Bronchial epithelial cell (primary cell): ENCODE measurements at places on chromosomes 5 and 9.

DNA sequence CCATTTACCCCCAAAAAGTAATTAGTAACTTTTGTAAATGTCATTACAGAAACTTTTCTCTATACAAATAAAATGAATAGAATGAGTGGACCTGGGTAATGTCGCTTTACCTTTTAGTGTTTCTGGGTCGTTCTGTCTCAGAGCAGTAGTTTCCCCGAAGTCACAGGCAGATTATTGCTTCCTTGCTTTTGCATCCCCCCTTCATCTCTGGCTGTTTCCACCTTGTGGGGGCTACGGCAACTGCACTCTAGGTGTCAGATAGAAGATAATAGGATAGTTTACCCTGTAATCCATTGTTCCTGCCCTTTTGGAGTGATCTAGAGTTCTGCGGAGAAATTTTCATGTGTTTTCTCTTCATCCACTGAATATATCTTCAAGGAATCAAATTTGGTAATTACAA, 68.7 kb downstream of the PRR16 start:
- no peak for DNase-seq

GRCh38 chr5:119264186-119264585, 91.6 kb upstream of the TNFAIP8 start:
- no peak for DNase-seq

GRCh38 chr9:129746092-129746777, 6.6 kb downstream of the PTGES start:
- DNase-seq, result no peak

- DNase-seq, result no peak
Observed at GRCh38 chr5:103648086-103648485, 85.5 kb upstream of the NUDT12 start.

DNA sequence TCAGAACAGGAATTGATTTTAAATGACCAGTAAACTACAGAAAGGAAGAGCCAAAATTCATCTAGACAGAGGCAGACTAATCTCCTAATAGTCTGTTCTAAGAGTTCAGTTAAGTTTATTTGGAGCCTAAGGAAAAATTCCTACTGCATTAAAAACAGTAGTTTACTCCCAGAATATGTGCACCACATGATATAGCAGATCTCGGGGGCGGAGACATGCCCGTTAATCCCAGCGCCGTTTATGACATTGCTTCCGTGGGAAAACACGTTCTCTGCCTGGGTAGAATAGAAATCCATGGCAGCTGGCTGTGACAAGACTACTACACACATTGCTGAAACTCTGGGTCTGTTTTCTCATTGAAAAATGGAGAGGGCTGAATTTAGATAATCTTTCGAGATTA, 11.4 kb downstream of the HABP4 start:
- no peak for DNase-seq

DNA sequence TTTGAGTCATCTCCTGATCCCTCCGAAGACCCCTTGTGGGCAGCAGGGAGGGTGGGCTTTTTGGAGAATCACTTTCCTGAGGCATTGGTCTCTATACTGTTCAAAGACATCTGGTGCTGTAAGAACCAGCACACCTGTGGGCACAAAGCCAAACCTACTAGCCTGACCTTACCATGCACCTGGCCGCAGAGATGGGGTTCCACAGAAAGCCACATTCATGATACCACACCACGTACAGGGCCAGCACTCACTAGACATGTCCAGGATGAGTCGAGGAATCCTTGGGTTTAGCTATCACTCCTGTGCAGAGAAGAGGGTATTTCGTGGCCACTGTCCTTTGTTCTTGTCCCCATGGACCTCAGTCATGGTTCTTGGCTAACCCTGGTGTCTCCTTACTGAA, 203.4 kb downstream of the CACNA1B start:
- no peak for DNase-seq

- peak; percentile 47 for DNase-seq
Observed at GRCh38 chr5:157857816-157858526, 974 bp downstream of the CLINT1 start.

GRCh38 chr9:105511446-105511845, 46.5 kb upstream of the FKTN start:
- no peak for DNase-seq

DNA sequence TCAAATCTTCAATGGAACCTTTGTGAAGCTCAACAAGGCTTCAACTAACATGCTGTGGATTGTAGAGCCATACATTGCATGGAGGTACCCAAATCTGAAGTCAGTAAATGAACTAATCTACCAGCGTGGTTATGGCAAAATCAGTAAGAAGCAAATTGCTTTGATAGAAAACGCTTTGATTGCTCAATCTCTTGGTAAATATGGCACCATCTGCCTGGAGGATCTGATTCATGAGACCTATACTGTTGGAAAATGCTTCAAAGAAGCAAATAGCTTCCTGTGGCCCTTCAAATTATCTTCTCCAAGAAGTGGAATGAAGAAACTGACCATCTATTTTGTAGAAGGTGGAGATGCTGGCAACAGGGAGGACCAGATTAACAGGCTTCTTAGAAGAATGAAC, 54.7 kb upstream of the TTC39B start:
- DNase-seq, result peak; percentile 17

DNA sequence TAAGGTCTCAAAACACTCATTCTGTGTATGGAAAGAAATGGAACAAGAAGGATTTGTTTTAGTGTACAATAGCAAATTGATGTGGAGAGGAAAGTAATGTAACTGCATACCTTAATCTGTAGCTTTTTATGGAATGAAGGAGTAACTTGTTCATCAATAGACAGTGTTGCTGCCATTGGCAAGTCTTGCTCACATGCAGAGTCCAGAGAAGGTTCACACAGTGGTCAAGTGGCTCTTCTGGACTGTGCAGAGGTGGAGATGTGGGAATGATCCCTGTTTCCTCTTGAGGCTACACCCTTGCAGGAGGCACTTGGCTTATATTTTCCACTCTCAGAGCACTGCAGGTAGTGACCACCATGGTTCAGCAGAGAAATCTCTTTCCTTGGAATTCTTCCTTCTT, 132.9 kb upstream of the ANKH start:
- DNase-seq, result no peak

DNA sequence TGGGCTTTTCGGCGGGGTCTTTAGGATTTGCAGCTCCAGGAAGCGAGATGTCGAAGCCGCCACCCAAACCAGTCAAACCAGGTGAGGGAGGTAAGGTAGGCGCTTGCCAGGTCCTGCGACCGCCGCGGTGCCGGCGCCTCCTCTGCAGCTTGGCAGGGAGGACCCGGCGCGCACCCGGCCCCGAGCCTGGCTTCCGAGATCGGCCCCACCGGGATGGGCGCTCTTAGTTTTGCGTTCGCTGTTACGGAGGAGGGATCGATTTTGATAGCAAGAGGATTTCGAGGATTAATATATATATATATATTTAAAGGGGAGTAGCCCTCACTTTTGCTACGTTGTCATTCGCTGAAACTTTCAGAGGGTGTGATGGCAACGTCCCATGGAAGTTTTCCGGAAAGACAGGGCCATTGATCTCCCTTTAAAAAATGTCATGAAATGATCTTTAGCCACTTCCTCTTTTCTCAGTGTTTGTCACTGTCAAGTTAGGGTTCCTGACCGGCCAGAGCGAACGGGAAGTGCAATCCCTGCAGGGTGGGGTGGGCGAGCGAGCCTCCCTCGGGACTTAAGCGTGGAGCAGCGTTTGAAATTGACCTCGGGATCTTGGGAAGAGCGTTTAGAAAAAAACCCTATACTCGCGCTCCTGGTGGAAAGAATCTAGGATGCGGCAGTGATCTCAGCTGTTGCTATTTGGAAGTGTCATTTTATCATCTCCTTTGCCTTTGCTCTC, 495 bp downstream of the OSTF1 start:
- DNase-seq, result peak; percentile 48

- DNase-seq, result peak; percentile 72
Observed at GRCh38 chr5:57298985-57299491, 125.2 kb downstream of the GPBP1 start.

DNA sequence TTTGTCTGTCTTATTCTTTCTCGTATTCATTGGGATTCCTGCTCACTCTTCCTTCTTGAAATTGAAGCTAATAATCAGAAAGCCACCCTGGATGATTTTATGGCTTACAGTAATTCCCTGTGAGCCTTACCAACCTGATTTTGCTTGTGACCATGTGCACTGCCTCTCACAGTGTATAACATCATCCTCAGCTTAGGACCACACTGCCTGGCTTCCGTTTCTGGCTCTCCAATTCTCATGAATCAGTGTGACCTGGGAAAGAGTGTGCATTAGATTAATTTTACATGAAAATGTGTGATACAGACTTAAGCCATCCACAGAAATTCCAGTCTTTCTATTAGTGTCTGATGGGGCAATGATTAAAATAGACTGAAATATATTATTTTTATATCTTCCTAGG, 126.8 kb upstream of the DMRT1 start:
- DNase-seq, result no peak

GRCh38 chr9:107874591-107875369, 385.2 kb upstream of the KLF4 start:
- DNase-seq, result no peak

GRCh38 chr5:10652151-10652550, 88.3 kb downstream of the ANKRD33B start:
- DNase-seq, result no peak

DNA sequence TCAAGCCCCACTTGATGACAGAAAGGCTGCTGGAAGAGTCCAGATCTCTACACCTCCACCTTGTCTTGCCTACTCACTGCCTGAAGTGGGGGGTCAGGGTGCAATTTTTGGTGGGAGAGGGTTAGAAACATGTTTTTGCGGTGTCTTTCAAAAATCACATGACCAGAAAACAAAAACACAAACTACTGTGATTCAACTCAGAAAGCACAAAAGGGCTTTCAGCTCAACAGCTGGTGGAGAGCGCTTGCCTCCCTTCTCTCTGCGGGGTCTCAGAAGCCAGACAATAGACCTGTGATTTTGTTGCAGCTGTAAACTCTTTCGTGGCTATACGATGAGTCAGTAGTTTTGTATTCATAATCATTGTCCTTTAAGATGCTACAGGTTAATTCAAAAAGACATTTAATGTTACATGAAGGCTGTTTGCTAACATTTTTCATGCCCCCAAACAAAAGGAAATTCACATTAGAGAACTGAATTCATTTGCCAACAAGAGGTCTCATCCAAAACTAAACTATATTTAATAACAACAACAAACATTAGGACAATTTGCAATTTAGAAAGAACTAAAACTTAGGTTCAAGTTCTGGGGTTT, 172.6 kb upstream of the RAI14 start:
- no peak for DNase-seq

- no peak for DNase-seq
Observed at GRCh38 chr5:83357621-83358231, 113.8 kb upstream of the VCAN start.

- peak; percentile 31 for DNase-seq
Observed at GRCh38 chr9:98502976-98503325, 205.8 kb downstream of the GABBR2 start.

DNA sequence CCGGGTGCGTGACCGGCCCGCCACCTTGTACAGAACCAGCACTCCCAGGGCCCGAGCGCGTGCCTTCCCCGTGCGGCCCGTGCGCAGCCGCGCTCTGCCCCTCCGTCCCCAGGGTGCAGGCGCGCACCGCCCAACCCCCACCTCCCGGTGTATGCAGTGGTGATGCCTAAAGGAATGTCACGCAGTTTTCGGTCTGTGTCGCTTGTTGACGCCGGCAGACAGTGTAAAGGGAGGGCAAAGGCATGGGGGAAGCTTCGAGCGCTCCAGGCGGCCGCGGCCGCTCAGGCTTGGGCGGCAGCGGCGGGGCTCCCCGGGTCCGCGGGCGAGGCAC, 1.3 kb downstream of the LRRC26 start:
- no peak for DNase-seq

DNA sequence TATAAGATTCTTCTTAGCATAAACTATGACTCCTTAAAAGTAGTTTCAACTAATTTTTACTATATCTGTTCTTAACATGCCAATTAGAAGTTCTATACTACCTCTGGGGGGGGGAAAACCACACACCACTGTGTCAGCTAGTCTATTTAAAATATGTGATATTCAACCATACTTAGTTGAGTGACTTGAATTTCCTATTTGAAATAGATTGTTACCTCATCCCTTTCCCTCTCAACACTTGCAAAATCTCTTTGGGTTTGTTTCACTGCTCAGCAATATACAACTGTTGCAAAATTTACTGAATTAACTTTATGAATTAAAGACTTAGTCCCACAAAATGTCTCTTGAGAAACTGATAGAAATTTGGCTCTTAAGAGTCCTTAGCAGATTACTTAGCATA, 151.1 kb upstream of the POU5F2 start:
- DNase-seq, result no peak

GRCh38 chr9:79955300-79955699, 383.5 kb downstream of the TLE4 start:
- DNase-seq, result no peak

- no peak for DNase-seq
Observed at GRCh38 chr9:131149688-131150053, 24.3 kb downstream of the NUP214 start.

GRCh38 chr5:78574731-78575161, 73.8 kb downstream of the LHFPL2 start:
- DNase-seq, result peak; percentile 72

GRCh38 chr5:72325566-72326305, 5.6 kb downstream of the PTCD2 start:
- no peak for DNase-seq

- DNase-seq, result no peak
Observed at GRCh38 chr9:101683236-101683635, 55.2 kb downstream of the GRIN3A start.

DNA sequence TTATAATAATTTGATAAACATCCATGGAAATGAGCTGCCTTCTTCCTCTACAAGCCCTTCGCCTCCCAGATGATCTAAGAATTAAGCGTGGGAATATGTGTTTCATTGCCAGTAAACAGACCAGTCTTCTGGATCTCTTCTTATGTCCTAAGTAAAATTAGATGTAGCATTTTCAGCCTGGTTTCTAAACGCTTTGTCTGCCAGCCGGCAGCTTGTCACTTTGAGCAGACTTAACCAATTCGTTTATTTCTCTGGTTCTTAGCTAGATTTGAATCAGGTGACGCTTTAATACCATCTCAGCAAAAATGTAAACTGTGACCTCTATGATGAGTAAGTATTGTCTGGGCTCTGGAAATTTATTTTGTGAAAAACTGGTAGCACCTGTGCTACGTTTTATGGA, 380.6 kb upstream of the NUDT12 start:
- DNase-seq, result no peak

DNA sequence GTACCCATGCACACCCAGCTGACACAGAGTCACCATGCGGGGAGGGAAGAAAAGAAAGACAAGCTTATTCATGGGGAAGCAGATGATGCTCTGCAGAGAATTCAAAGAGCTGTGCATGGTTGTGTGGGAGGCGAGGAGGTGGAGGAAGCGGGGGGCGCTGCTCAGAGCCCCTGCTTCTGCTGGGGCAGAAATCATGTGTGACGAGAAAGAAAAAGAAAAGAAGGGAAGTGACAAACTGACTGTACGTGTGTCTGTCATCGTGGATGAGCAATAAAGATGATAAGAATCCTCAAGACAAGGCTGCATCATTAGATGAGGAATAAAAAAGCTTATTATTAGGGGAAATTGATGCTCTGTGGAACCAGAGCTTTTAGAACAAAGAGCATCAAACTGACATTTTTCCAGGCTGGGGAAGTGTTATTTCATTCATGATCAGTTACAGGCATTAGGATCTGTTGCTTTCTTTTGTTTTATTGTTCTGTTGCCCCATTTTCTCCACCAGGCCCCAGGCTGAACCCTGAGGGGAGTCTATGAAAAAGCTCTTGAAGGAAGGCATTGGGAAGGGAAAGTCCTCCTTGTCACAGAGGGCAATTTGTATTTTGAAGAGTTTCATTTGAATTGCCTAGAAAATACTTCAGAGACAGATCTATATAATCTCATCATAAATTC, 20.3 kb upstream of the SH3RF2 start:
- DNase-seq, result no peak

GRCh38 chr9:13020146-13021040, 245.6 kb downstream of the LURAP1L start:
- no peak for DNase-seq
